Kidney epithelial cell (primary cell): ENCODE measurements at places on chromosomes 3 and 15. TPM values are rescaled to one million over a fixed set of nuclear protein-coding genes. Genes with fewer than 3 reads are reported as not detected.

The CILP gene
- not detected in 2 replicates for total RNA-seq

The GATA2 gene
- total RNA-seq, result 5.6 and 6.0 TPM in 2 replicates

The ATP13A5 gene
- total RNA-seq, result not detected in 2 replicates

The SCAANT1 gene
- not detected in 2 replicates for total RNA-seq

The CLDN16 gene
- 10.9 and 12.0 TPM in 2 replicates for total RNA-seq

The SPG21 gene
- total RNA-seq, result 116 and 118 TPM in 2 replicates

The MB21D2 gene
- total RNA-seq, result 16.6 and 18.9 TPM in 2 replicates

The GALNT15 gene
- total RNA-seq, result 0.17 TPM in 1 of 2 replicates, not detected in the other

The EPHA3 gene
- 0.04 and 0.07 TPM in 2 replicates for total RNA-seq

The SCN11A gene
- 0.04 and 0.27 TPM in 2 replicates for total RNA-seq

The ADGRG7 gene
- total RNA-seq, result not detected in 2 replicates

DNA sequence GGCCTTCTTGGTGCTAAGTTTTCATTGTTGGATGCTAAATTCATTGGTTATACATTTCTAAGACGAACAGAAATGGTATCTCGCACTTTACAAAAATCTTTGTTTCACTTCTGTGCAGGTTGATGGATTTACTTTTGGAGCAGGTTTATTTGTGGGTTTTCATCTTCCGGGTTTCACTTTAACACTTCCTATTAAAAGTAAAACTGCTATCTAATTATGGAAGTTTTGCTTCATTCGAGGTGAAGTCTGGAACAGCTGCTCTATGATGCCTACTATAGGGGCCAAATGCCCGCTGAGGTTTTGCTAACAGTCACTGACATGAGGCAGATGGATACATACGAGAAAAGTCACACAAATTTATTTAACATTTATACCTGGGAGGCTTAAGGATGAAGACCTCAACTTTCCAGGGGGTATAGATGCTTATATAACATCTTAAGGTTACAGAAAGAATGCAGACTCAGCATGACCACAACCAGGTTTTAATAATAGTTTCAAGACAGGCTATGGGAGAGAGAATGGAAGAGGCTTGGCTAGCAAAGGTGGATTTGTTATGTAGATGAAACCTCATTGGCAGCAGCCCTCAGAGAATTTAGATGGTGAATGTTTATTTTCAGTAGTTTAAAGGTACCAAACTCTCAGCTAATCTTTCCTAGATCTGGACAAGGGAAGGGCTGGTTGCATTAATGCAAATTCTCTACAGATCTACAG, 54.2 kb downstream of the OSTN start:
- DNase-seq, result no peak

GRCh38 chr15:57780471-57780870, 74.0 kb downstream of the POLR2M start:
- no peak for DNase-seq

DNA sequence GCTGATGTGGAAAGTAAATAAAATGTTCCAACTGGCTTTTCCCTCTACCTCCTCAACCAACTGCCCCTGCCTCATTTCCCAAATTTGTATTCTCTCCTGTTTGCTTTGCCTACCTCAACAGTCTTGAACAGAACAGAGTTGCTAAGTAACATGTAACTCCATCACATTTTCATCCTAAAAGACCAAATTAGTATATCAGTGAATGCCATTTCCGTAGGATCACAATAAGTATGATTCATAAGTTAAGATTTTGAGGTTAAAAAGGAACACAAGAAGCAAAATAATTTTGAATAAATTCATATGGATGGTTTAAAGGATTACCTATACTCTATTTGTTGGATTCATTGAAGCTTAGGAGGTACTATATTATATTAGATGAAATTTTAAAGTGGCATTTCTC, 154.9 kb downstream of the ECT2 start:
- no peak for DNase-seq

DNA sequence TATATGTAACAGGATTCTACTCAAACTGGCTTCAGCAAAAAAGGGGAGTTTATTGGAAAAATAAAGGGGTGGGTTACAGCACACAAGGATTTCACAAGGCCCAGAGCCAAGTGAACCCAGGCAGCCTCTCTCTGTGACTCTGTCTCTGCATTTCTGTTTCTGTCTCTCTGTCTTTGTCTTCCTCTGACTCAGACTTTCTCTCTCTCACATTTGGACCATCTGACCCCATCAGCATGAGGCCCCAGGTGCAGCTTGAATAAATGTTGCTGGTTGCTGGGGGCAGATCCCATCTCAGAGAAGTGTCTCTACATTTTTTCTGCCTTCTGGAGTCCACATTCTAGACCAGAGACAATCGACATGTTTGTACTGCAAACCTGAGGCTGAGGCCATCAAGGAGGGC, 45.0 kb downstream of the RPLP1 start:
- DNase-seq, result no peak

DNA sequence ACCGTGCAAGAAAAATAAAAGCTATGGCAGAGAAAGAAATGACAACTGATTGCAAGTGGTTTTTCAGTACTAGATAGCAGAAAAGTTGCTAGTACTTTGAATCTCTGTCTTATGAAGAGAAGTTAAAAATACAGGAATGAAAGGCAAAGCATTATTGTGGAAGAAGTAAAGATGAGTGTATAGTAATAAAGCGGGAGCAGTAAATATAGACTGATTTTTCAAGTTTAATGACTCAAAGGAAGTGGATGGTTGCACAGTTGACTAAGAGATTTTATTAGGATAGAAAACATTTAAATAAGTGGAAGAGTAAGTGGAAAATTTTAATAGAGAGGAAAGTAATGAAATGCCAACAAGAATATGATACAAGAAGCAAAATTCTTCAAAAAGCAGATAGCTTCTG, 1076.1 kb upstream of the CADM2 start:
- DNase-seq, result no peak

DNA sequence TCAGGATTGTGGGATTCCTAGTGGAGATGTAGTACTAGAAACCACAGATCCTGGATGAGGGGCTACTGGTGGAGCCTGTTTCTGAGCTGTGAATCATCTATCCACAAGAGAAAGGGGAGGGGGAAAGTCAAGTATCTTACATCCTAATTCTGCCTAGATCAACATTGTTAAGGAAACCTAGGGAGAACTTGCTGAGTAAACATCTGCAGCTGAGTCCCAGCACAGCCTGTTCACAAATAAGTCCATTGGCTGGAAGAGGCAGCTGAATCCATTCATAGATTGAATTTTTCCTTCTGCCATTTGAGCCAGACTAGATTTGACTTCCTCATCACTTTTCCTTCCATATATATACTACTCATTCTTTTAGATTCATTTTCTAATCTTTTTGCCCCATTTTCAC, 460.5 kb downstream of the TUSC7 start:
- DNase-seq, result no peak

GRCh38 chr3:139322346-139322745, 21.5 kb upstream of the MRPS22 start:
- no peak for DNase-seq

DNA sequence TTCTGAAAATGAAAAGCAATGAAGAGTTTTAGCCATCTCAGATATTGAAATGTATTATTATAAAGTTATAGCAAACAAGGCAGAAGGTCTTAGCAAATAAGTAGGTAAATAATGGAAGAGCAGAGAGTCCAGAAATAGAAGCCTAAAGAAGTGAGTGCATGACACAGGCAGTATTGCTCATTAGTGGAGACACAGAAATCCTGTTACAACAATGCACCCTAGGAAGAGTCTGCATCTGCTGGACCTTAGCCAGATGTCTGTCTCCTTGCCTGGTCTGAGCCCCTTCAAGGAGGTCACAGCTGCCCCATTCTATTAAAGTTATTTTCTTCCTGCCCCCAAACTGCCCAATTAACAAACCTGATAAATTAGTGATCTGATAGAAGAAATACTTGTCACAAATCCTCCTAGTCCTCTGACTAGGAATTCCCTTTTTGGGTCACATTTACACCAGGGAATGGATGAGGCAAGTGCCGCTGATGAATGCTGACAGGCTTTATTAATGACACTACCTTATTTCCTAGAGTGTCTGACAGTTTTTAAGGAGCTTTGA, 51.9 kb downstream of the HOMER2 start:
- no peak for DNase-seq

DNA sequence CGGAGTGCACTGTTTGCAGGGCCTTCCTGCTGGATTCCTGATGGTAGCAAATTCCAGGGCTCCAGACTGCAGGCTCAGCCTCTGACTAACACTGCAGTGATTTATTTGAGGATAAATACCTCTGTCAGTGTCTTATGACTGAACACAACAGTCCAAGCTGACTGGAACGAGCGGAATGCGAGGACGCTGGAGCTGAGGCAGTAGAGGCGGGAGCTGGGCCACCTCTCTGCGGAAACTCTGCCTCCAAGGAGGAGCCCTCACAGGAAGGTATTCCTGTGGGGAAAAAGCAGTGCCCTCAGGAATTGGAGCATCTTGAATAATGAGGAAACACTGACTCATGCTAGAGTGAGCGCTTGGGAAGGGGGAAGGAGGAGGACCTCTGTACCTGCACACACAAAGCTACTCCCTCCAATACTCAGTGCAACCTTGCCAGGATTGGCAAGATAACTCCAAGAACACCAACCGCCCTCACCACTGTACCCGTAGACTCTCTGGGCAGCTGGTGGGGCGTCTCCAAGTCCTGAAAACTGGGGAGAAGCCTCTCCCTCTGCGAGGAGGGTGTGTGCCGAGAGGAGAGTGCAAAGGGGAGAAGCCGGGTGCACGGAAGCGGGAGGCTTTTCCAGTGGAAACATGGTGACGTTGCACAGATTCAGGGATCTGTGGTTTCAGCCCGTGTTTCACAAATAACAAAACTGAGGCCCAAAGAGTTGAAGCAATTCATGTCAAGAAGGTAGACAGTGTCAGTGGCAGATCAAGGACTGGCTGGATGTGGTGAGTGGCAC, 43.0 kb downstream of the VGLL4 start:
- DNase-seq, result peak; percentile 99

DNA sequence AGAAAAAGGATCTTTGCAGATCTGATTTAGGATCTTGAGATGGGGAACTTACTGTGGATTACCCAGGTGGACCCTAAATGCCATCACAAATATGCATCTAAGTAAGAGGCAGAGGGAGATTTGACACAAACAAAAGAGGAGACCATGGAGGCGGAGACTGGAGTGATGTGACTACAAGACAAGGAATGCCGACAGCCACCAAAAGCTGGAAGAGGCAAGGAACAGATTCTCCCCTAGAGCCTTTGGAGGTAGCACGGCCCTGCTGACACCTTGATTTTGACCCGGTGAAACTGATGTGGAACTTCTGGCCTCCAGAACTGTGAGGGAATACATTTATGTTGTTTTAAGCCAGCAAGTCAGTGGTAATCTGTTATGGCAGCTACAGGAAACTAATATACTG, 44.0 kb downstream of the GASK1A start:
- no peak for DNase-seq

- no peak for DNase-seq
Observed at GRCh38 chr15:40429068-40429710, 11.6 kb upstream of the BAHD1 start.

GRCh38 chr3:15171096-15171495, 35.0 kb upstream of the CAPN7 start:
- no peak for DNase-seq

GRCh38 chr3:11716573-11717290, 73.0 kb upstream of the VGLL4 start:
- DNase-seq, result no peak

GRCh38 chr15:71279757-71280141, 164.5 kb downstream of the THSD4 start:
- DNase-seq, result no peak

DNA sequence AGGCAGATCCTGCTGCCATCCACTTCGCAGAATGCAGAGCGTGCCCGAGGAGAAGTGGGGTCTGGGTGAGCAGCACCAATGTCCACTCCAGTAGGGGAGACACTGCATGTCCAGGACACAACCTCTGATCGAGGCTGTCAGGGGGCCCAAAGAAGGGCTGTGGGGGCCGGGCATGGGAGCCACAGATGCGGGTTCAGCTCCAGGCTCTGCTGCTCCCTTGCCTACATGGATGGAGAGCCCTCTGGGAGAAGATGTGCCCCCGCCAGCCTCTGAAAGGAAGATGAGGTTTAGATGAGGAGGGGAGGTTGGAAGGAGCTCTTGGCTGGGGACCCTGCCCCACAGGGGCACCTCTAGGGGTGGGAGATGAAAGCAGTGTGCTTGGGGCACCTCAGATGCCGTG, 75.4 kb downstream of the KLF13 start:
- no peak for DNase-seq

- DNase-seq, result no peak
Observed at GRCh38 chr3:99823723-99824711, 6.4 kb downstream of the CMSS1 start.

DNA sequence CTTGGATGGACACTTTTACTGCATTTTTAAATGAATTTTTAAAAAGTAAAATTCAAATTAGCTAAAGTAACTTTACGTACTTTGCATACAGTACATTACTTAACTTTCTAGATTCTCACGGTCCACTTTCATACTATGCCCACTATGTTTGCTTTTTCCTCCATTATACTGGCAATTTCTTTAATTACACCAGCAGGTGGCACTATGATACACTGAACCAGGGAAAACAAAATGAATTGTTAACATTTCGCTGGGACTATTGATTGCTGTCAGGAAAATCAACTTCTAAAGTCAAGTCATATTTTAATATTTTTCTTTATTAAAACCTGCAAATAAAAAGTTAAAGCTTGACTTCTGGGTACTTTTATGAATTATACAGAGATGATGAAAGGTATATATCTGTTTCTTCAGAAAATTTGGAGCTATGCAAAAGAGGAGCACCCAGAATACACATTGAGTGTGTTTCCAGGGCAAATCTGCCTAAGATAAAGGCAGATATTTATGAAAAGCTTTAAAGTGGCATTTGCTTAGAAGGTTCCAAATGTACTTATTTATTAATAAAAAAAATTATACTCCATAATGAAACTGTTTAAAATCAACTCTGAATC, 21.8 kb upstream of the POU1F1 start:
- no peak for DNase-seq

GRCh38 chr15:99826157-99826780, 93.0 kb upstream of the LYSMD4 start:
- no peak for DNase-seq

DNA sequence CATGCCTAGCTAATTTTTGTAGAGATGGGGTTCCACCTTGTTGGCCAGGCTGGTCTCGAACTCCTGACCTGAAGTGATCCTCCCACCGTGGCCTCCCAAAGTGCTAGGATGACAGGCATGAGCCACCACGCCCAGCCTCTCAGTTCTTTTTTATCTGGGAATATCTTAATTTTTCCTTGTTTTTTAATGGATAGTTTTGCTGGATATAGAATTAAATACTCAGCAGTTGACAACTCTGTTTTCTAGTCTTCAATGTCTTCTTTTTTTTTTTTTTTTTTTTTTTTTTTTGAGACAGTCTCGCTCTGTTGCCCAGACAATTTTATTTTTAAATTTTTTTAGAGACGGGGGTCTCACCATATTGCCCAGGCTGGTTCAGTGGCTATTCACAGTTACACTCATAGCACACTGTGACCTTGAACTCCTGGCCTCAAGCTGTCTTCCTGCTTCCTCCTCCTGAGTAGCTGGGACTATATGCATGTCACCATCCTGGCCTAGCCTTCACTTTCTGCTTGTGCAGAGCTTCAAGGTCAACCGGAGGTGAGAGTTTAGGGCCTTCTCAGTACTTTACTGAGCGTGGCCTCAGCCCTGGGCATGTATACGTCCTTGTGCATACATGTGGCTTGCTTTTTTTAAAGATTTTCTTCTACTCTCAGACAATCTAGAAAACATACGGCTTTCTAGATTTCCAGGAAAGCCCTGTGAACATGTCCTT, 120.5 kb downstream of the ZNF609 start:
- DNase-seq, result no peak

GRCh38 chr3:9778143-9779074, 8.7 kb upstream of the CAMK1 start:
- DNase-seq, result peak; percentile 25
